Islet precursor cell (in vitro differentiated cells): ENCODE measurements at places on chromosomes 4 and X.

GRCh38 chr4:112173593-112174558, 28.6 kb downstream of the FAM241A start:
- peak; percentile 60 for DNase-seq

DNA sequence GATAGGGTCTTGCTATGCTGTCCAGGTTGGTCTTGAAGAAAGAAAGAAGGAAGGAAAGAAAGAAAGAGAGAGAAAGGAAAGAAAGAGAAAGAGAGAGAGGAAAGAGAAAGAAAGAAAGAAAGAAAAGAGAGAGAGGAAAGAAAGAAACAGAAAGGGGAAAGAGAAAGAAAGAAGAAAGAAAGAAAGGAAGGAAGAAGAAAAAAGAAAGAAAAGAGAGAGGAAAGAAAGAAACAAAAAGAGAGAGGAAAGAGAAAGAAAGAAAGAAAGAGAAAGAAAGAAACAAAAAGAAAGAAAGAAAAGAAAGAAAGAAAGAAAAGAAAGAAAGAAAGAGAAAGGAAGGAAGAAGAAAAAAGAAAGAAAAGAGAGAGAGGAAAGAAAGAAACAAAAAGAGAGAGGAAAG, 95.8 kb upstream of the SHOX start:
- DNase-seq: no peak

GRCh38 chr4:140711910-140712309, 44.3 kb downstream of the TBC1D9 start:
- DNase-seq: no peak

DNA sequence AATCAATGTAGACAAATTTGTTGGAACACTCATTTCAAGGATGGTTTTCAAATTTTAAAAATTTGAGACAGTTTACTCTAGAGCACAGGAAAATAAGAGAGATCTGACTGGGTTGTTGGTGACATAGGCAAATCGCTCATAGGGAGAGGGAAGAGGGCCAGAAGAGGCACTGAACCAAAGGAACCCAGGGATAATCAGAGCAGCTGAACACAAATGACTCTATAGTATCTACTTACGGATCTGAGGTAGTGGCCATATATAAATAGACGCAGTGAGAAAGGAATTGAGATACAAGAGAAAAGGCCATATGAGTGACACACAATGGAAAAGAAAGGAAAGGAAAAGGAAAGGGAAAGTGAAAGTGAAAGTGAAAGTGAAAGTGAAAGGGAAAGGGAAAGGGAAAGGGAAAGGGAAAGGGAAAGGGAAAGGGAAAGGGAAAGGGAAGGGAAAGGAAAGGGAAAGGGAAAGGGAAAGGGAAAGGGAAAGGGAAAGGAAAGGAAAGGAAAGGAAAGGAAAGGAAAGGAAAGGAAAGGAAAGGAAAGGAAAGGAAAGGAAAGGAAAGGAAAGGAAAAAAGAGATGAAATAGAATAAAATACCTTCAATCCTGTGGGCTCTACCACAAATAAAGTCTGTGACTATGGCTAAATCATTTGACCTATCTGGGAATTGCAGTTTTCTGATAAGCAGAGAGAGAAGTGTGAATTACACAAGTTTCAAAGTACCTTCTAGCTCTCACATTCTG, 759.2 kb downstream of the DMD start:
- no peak for DNase-seq

- DNase-seq: no peak
Observed at GRCh38 chrX:103953353-103953752, 9.1 kb upstream of the TMSB15B start.

DNA sequence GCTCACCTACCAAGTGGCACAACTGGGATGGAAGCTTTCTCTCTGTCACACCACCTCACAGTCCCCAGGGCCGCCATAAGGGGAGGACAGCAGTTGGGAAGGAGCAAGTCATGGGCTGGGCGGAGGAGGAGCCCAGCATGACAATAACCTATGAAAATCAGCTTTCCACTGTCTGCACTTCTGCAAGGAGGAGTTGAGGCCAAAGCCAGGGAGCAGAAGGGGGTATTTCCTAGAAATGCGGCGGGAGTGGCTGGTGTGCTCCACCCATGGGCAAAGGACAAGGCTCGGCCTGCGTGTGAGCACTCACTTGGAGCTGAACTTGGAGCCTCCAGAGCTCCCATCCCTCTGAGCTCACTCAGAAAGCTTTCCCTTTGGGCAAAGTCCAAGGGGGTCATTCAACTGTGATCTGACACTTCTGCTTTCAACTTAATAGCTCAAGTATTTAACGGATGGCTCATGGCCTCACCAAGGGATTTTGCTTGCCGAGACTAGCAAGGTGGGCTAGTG, 18.5 kb downstream of the APLN start:
- DNase-seq: no peak

- DNase-seq: peak; percentile 73
Observed at GRCh38 chr4:186724058-186724863, 605 bp upstream of the FAT1 start.

GRCh38 chrX:1316527-1316926, 20.1 kb upstream of the IL3RA start:
- no peak for DNase-seq

GRCh38 chrX:48472225-48472624, 2.2 kb upstream of the SLC38A5 start:
- DNase-seq: no peak

DNA sequence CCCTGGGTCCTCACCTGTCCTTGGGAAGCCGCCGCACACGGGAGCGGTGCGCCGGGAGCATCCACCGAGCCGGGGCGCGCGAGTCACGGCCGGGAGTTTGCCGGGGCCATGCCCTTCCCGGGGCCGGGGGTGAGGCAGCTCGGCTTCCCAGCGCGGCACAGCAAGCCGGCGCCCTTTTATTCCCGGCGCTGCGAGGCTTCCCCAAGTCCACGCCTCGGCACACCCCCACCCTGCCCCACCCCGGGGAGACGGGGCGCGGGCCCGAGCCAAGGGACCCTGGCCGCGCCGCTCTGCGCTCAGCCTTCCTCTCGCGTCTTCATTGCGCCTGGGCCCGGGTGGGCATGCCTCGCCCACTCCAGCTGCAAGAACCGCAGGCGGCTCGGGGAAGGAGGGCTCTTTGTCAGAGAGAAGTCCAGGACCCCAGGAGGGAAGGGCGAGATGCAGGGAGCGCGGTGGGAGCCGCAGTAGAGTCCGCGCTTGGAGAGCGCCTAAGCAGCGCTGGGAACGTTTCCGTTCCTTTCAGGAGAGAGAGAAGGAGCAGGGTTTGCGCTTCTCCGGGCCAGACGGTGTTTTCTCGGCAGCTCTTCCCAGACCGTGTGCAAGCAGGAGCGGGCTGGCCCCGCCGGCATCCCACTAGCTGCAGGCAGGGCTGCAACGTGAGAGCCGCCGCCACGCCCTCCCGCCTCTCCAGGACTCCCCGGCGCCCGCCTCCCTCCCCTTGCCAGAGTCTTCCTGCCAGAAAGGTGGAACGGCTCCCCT, at the start of gene MXRA5:
TSS of gene MXRA5 (minus strand) at position 152 of the 759 bp plus-strand sequence. CDS start 2,819 bp downstream, outside the sequence.
- peak; percentile 80 for DNase-seq

DNA sequence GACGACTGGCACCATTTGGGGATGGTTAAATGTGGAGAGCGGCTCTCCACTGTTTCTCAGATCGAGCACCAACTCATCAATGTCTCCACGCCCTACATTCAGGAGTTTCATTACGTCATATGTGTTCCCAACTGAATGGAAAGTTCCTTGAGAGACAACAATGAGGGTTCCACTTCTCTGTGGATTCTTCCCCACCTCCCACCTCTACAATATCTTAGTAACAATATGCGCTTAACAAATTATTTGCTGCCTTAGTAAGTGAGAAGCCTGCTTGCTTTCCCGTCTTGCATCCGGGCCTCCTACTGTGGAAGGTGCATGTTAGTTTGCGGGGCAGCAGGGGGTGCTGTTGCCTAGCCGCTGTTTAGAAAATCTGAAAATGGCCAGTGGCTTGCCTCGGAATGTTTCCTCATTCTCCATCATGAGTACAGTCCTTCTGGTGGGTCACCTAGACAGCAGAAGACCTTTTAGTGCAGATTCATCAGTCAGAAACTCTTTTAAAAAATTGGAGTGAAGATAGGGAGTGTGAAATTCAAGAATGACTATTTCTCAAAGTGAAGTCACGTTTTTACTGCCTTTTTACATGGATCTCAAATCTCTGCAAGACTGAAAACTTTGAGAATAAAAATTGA, 55.7 kb downstream of the PHOX2B start:
- peak; percentile 83 for DNase-seq

DNA sequence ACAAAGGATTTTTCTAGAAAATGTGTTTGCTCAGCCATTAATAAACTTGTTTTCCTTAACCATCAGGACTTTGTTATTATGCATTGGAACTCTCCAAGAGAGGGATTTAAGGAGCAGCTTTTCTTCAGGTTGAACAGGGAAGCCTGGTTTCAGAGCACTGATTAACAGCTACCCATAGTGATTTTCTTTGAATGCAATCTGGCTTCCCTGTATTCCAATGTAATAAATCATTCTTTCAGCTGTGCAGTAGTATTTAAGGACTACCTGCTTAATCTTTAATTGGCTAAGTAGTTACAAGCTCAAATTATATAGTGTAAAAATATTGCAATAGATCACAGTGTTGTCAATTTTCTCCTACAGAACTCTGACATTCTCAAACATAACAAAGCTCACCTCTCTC, 77.5 kb downstream of the TMEM156 start:
- DNase-seq: no peak

- DNase-seq: no peak
Observed at GRCh38 chr4:74501579-74501978, 56.6 kb downstream of the AREG start.

- no peak for DNase-seq
Observed at GRCh38 chr4:147370473-147370872, 110.4 kb upstream of the EDNRA start.

GRCh38 chr4:68724922-68725321, 54.5 kb upstream of the UGT2B15 start:
- DNase-seq: no peak

GRCh38 chrX:149004936-149005335, 500.2 kb downstream of the IDS start:
- no peak for DNase-seq

DNA sequence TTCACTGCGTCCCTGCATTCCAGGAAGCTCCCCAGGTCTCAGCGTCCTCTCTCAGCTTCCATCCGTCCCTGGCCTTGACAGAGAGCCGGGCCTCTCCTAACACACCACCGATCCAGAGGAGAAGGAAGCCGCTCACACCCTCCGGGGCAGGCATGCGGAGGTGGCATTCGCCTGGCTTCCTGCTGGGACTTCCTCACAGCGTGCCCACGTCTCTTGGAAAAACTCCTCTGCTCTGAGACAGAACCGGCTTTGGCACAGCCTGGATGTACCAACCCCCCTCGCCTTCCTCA, 3.2 kb downstream of the CTAG2 start:
- no peak for DNase-seq

DNA sequence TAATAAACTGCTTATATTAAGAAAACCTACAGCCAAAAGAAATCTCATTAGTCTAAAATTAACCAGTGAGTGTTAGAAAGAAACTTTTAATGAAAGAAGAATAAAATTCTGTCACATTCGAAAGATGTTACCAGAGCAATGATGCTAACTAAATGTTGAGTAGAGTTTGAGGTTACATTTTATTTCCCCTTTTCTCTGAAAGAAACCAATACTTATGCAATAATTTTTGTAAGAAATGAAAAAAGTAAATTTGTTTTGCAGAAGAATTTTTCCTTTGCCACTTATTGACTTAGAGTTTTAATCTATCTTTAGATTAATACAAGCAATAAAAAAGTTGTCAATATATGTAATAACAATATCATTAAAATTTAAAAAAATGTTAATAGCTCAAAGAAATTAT, 574.0 kb upstream of the GALNTL6 start:
- DNase-seq: no peak

DNA sequence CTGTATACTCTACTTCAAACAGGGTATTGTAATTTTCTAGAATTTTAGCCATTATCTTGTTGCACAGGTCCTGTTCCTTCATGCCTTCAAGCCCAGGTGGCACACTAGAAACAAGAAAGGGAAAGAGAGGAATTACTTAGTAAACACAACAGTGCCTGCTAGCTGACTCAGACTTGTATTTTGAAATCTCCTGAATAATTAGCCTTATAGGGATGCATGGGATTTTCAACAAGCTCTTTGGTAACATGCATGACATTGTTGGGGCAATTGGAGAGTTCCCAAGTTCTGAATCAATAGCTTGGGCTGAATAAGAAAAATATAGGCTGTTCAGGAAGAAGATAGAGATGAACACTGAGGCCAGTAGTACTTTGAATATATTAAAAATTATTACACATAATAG, 118.8 kb downstream of the FAM13A start:
- DNase-seq: no peak

GRCh38 chr4:99763635-99764101, 53.0 kb upstream of the DAPP1 start:
- no peak for DNase-seq

DNA sequence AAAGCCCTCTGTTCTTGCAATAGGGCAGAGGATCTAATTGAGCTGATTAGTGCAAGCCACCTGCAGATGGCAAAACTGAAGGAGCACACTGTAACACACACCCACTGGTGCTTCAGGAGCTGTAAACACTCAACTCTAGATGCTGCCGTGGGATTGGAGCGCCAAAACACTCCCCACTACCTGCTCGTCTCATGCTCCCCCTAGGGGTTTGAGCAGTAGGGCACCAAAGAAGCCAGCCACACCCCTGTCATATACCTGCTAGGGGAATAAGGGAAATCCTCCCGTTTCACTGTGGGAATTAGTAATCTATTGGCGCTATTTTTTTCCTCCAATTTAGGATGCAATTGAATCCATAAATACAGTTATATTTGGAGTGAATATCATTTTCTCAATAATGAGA, 360.2 kb downstream of the GLUD2 start:
- DNase-seq: no peak

DNA sequence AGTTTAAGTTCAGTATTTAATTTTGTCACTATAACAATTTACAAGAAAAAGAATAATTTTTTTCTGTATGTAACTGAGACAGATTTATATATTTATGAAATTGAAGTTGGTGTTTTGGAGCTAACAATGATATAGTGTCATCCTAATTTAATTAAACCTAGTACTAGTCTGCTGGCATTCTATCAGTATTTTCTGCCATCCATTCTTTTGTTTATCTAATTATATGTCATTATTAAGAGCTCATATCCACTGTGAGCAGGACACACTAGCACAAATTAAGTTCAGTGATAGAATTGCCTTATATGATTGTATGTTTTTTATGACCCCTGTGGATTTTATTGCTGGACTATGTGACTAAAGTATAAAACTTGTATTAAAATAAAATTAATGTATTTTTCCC, 996.5 kb downstream of the CCSER1 start:
- no peak for DNase-seq

DNA sequence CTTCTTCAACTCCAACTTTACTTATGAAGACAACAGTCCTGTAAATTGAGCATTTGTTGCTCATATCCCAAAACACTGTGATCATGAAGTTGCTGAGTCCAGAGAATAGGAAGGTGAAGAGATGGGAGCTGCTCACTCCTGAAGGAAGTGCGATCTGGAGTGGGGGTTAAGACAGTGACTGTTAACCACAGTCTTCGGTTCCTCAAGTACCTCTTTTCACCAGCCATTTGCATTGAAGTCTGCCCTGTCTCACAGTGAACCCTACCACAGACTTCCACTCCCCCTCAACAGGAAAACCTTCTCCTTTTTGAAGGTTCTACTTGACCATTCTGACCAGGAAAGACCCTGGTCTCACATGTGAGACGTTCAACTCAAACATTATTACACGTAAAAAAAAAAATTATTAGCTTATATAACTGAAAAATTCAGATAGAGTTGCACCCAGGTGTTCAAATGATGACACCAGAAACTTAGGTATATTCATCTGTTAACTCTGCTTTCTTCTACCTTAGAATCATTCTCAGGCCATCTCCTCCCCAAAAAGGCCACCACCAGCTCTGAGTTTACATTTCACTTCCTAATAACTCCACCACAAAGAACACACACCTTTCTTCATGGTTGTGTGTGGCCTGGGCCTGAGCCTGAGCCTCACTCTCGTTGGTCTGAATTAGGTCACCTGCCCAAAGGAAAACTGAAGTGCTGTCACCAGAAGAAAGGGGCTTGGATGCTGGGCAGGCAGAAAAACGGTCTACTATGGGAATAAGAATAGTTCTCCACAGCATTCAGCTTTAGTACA, 199.2 kb downstream of the DCTD start:
- no peak for DNase-seq
